Stomach (tissue), 19 donors: ENCODE measurements at places on chromosomes 1 and 21. TPM values are rescaled to one million over a fixed set of nuclear protein-coding genes. Genes with fewer than 3 reads are reported as not detected.

DNA sequence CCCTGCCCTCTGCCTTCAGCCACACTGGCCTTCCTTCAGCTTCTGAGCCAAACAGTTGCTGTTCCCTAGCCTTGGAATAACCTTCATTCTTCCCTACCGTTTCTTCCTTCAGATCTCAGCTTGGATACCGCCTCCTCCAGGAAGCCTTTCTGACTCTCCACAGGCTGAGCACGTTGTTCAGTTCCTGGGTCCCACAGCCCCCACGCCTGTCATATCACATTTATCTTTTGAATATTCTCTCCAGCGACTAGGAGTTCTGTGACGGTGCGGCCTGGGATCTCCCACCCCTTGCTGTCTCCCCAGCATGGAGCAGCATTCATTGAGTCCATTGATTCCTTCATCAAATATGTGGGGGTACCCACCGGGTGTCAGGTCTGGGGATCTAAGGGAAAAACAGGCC, 39.2 kb downstream of the EPHA2 start:
- H3K27ac ChIP-seq, result no peak overlapping the region
- no peak for DNase-seq
- H3K27me3 ChIP-seq, result no peaks in the 10 kb centered on the region
- H3K36me3 ChIP-seq, result no peaks in the 10 kb centered on the region
- H3K4me3 ChIP-seq, result no peak overlapping the region

DNA sequence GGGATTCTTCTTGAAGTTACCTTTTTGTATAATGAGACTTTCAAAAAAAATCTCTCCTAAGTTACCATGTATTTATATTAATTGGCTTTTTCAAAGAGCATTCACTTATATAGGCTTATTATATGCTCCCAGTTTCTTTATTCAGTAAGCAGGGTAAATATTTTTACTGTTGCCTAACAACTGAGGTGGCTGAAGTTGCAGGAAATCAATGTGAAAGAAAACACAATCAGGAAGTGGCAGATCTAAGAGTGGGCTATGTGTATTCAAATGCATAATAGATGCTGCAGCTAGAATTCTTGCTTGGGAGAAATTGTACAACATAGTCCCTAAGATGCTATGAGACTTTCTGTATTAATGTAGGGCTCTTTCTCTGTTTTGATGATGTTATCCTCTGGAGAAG, 606.9 kb downstream of the NUF2 start:
- H3K36me3 ChIP-seq, result no peaks in the 10 kb centered on the region
- no peak overlapping the region for H3K27ac ChIP-seq
- no peak overlapping the region for H3K4me3 ChIP-seq
- DNase-seq, result no peak
- no peaks in the 10 kb centered on the region for H3K4me1 ChIP-seq

DNA sequence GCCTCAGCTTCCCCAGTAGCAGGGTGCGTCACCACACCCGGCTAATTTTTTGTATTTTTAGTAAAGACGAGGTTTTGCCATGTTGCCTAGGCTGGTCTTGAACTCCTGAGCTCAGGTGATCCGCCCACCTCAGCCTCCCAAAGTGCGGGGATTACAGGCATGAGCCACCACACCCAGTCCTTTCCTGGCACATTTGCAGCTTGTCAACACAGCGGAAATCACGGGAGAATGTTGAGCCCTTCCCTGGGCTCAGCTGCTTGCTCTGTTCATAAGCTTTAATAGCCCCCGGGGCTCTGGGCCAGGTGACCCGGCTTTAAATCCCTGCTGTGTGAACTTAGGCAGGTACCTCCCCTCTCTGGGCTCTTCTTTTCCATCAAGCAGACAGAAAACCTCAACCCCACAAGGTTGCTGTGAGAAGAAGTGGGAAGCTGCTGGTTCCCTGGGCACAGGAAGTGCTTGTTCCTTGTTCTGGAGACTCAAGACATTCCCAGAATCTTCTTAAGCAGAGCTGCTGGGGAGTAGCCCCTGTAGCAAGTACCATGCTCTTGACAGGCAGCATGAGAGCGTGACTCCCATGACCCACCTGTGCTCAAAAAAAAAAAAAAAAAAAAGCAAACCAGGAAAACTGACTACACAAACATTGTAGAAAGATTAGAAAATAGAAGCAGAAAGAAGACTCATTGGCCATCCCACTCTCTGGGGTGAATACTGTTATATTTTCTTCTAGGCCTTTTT, 14.5 kb upstream of the SELENON start:
- DNase-seq, result no peak
- no peaks in the 10 kb centered on the region for H3K36me3 ChIP-seq
- no peak overlapping the region for H3K27ac ChIP-seq
- H3K27me3 ChIP-seq, result no peaks in the 10 kb centered on the region

- H3K36me3 ChIP-seq, result no peaks in the 10 kb centered on the region
- no peak for DNase-seq
- H3K27ac ChIP-seq, result no peak overlapping the region
Measured at GRCh38 chr1:100359139-100359538, 6.8 kb downstream of the CDC14A start.

GRCh38 chr21:45322231-45322959, 34.7 kb upstream of the POFUT2 start:
- peaks cover 28% of the 10 kb centered on the region for H3K4me1 ChIP-seq
- no peak overlapping the region for H3K4me3 ChIP-seq
- no peaks in the 10 kb centered on the region for H3K36me3 ChIP-seq
- no peak for DNase-seq

- H3K27me3 ChIP-seq, result no peaks in the 10 kb centered on the region
- peaks cover 7% of the 10 kb centered on the region for H3K4me1 ChIP-seq
- H3K27ac ChIP-seq, result no peak overlapping the region
Measured at GRCh38 chr21:28152732-28153131, 839.9 kb downstream of the LTN1 start.

- no peaks in the 10 kb centered on the region for H3K36me3 ChIP-seq
- DNase-seq, result no peak
- H3K4me3 ChIP-seq, result no peak overlapping the region
- no peak overlapping the region for H3K27ac ChIP-seq
- H3K4me1 ChIP-seq, result no peaks in the 10 kb centered on the region
- no peaks in the 10 kb centered on the region for H3K27me3 ChIP-seq
Measured at GRCh38 chr1:199858171-199858570, 169.3 kb upstream of the NR5A2 start.

GRCh38 chr21:27674041-27674615, 707.2 kb upstream of the ADAMTS5 start:
- no peak overlapping the region for H3K27ac ChIP-seq
- H3K4me1 ChIP-seq, result no peaks in the 10 kb centered on the region
- H3K36me3 ChIP-seq, result no peaks in the 10 kb centered on the region
- H3K27me3 ChIP-seq, result no peaks in the 10 kb centered on the region

DNA sequence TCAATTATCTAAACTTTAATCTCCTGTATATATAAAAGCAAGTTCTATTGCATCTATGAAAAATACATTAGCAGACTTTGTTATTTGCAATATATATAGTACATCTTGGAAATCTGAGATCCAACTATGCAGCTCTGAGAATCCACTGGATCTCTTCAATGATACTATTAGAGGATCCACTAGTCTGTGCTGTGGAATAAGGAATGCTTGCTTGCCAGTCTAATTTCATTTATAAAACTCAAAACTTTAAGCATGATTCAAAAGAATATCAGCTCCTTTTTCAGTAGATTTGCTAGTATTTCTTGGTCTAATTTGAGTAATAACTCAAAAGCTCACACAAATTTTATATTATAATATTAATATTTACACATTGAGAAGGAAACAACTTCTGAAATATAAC, 115.1 kb downstream of the SPATA6 start:
- DNase-seq, result no peak
- no peak overlapping the region for H3K4me3 ChIP-seq
- no peak overlapping the region for H3K27ac ChIP-seq
- H3K27me3 ChIP-seq, result no peaks in the 10 kb centered on the region
- H3K4me1 ChIP-seq, result no peaks in the 10 kb centered on the region

GRCh38 chr1:228387321-228387720, 19.3 kb downstream of the TRIM11 start:
- no peaks in the 10 kb centered on the region for H3K27me3 ChIP-seq
- H3K4me1 ChIP-seq, result no peaks in the 10 kb centered on the region
- DNase-seq, result no peak
- H3K27ac ChIP-seq, result no peak overlapping the region

- H3K36me3 ChIP-seq, result peaks cover 70% of the 10 kb centered on the region
- DNase-seq, result no peak
- H3K4me1 ChIP-seq, result no peaks in the 10 kb centered on the region
- H3K27me3 ChIP-seq, result no peaks in the 10 kb centered on the region
- no peak overlapping the region for H3K27ac ChIP-seq
Measured at GRCh38 chr1:77631751-77632150, 50.7 kb downstream of the ZZZ3 start.

DNA sequence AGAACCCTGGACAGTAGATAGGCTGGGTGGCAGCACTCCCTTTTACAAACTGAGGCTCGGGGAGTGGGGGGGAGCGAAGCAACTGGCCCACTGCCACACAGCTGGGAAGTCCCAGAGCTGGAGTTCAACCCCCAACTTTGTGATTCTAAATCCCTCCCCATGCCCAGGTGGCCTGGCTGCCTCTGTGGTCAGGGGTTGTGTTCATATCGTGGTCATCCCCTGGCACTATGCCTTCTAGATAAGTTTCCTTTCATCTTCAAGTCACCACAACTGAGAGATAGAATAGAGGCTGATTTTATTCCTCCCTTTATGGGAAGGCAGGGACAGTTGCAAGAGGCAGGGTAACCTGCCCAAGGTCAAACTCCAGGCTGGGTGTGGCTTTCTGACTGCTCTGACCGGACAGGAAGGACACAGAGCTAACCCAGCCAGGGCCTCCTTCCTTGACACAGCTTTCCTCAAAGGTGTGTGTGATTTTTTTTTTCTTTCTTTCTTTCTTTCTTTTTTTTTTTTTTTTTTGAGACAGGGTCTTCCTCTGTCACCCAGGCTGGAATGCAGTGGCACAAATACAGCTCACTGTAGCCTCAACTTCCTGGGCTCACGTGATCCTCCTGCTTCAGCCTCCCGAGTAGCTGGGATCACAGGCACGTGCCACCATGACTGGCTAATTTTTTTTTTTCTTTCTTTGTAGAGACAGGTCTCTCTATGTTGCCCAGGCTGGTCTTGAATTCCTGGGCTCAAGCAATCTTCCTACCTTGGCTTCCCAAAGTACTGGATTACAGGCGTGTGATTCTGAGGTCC, 18.4 kb upstream of the TNFRSF1B start:
- no peak overlapping the region for H3K4me3 ChIP-seq
- H3K27me3 ChIP-seq, result no peaks in the 10 kb centered on the region
- no peaks in the 10 kb centered on the region for H3K36me3 ChIP-seq
- H3K27ac ChIP-seq, result peak overlapping the region; percentile 43
- peak; percentile 69 for DNase-seq

DNA sequence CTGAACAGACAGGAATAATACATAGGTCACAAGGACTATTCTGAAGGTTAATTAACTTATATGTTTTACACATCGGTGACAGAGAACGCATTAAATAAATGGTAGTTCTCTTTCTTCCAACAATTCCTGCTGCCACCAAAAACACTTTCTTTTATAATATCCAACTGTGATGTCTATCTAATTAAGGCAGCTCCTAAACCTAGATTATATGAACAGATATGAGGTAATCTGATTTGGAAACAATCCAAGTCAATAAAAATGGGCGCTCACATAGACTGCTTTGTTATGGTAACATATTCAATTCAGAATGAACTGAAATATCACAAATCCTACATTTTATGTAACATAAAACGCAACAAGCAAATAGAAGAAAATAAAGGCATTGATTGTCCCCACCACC, 16.0 kb downstream of the CYYR1 start:
- no peaks in the 10 kb centered on the region for H3K27me3 ChIP-seq
- H3K27ac ChIP-seq, result no peak overlapping the region
- no peaks in the 10 kb centered on the region for H3K36me3 ChIP-seq
- H3K4me1 ChIP-seq, result no peaks in the 10 kb centered on the region
- no peak for DNase-seq

TNFRSF4 gene
- total RNA-seq, result not detected

TDRD10 gene
- total RNA-seq, result not detected

LAPTM5 gene
- total RNA-seq, result 37.8 TPM
